CD4-positive, alpha-beta T cell (primary cell): ENCODE measurements at places on chromosomes 2 and 18.

DNA sequence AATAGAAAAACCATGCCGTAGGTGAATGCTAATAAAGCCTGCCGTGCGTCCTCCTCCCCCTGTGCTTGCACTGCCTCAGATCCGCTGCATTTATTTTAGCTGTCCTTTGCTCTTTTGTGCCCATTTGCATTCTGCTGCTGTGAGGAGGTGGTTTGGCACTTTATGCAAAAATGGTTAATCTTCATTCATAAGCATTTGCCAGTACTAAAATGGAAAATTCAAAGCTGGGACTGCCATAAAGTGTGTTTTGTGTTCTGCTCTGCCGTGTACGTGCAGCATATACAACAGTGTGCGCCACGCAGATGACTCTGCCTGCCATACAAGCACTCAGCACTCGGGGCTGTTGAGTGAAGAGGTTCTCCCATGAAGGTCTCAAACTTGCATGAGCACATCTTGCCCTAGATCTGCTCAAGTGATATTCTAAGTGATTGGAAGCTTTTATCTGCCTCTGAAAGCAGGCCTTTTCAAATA, 73.6 kb downstream of the SPATS2L start:
- no peak for DNase-seq

DNA sequence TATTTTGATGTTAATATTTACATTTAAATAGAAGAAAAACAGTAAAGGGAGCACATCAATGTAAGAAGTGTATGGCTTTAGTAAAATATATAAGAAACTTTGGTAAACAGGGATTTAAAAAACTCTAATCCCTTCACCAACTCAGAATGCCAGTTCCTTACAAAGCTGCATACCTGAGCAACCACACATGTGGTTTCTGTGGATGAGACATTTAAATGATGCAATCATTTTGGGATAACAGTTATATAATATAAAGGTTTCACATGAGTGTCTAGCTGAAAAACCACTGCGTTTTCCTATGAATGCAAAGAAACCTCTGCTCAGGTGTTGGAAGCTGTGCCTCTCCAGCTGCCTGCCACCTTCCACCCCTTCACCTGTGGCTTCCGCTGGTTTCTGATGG, 209.1 kb upstream of the REV1 start:
- DNase-seq = no peak

GRCh38 chr2:33681364-33681757, 82.3 kb upstream of the FAM98A start:
- DNase-seq = no peak

DNA sequence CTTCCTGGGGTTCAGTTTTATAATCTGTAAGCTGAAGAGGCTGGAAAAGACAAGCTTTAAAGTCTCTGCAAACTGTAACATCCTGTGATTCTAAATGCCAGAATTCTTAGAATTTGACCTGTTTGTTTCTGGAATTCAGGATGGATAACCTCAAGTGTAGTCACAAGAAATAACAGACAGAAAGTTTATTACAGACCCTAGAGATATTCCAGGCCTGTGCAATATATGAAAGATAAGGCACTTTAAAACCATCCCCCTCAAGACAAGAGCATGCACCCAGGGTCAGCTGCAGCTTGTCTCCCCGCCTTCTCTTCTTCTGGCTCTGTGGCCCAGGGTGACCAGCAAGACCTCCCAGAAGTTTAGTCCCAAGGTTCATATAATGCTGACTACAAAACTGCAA, 298.7 kb upstream of the ACVR2A start:
- no peak for DNase-seq

DNA sequence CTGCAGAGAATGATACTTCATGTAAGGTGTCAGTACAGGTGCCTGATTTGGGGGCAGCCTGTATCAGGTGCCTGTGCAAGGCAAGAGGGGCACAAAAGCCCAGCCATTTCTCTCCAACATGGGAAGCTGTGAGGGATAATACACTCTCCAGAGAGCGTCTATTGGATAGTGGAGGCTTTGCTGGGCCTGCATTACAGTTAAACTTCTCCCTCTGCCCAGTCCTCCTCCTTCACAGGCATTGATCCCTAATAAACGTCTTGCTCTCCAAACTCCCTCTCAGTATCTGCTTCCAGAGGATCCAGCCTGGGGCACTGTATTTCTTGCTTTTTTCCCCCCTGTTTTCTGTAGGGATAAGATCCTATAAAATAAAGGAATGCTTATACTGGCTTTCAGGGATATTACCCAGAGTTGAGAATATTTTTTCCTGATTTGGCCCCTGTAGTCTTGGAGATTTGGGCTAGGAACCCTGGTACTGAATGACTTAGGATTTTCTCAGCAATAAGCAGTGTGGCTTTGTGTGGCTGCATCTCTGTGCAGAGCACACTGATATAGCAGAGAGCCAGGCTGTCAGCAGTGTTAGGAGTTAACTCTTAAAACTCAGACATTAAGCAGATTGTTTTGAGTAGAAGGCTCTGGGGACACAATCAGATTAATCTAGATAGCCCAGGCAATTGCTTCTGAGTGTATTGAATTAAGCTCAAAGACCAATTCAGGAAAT, 330.6 kb downstream of the CYRIA start:
- no peak for DNase-seq

DNA sequence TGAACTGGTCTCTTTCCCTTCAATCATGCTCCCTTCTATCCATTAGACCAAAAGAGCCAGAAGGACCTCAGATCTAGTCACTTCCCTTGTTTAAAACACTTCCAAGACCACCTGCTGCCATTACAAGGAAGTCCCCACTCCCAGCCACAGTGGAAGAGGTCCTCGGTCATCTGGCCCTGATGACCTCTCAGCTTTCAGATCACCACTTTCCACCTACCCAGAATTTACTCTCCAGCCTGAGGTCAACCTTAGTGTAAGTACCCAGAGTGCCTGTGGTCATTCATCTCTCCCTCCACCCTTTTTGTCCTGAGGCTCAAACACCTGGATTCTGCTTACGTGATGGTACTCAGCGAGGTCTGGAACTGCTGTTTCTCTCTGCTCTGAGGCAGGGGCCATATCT, 67.1 kb downstream of the MARCO start:
- DNase-seq = no peak

GRCh38 chr2:652881-653480, 24.2 kb downstream of the TMEM18 start:
- DNase-seq = peak; percentile 22

GRCh38 chr2:204166961-204167360, 230.4 kb downstream of the ICOS start:
- no peak for DNase-seq

- no peak for DNase-seq
These were observed 19.2 kb upstream of the SLC8A1 start for GRCh38 chr2:40470822-40471813.

- DNase-seq = no peak
These were observed 24.1 kb downstream of the SMARCAL1 start for GRCh38 chr2:216436383-216436782.

GRCh38 chr18:74368901-74369705, 53.5 kb downstream of the C18orf63 start:
- no peak for DNase-seq

DNA sequence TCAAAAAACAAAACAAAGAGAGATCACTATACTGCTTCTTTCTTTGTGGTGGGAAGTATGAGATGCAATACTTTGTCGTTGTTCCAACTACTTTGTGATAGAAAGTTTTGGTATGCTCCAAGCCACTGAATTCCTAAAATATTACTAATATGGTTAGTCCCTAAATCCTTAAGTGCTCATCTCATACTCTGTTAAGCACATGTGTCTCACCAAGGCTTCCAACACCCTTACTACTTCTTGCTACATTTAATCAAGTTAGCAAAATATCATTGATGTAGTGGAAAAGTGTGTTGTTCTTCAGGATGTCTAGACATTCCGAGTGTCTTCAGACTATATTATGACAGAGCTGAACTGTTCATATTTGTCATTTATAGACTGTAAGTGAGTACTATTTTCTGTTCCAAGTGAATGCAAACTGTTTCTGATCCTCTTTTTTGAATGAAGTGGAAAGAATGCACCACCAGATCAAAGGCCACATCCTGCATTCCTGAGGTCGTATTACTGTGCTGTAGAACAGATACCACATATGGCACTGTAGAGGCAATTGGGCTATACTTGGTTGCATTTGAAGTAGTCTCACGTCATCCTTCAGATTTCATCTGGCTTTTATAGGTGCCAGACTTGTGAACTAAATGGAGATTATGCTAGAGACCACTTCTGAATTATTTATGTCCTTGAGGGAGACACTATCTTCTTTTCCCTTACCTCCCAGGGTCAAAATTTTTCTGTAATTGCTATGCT, 298.4 kb upstream of the ZNF521 start:
- DNase-seq = no peak

DNA sequence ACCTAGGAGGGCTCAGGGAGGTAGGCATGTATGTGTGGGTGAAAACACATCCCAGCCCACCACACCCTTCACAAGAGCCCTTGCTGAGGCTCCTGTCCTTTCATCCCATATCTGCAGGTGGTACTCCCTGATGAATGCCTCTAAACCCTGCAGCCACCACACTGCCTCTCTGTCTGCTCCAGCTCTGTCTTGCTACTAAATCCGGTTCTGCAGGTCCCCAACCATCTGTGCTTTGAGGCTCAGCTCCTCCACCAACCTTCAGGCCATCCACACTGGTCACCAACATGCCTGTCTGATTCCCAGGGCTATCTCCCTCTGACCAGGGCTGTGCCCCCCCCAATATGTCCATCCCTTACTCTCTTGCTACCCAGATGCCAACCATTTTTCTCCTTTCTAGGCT, 92.7 kb downstream of the BIN1 start:
- DNase-seq = no peak
